SW 1271 (cell line): ENCODE measurements at places on chromosomes 7 and 10.

DNA sequence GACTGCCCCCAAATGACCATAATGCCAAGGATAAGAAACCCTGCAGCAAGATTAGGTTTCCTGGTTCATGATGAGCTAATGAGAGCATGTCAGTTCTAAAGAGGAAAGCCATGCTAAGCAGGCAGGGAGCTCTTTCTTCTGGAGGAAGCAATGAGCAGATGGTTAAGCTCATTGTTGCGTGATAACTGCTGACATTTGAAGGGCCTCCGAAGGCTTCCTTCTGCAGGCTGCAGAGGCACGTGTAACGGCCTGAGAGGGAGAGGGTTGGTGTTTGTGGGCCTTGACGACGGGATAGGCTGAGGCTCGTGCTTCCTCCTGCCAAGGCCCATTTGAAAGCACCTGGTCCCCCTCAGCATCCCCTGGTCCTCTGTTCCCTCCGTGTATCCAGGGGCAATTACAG is 63.5 kb upstream of the BTBD16 start:
- DNase-seq: no peak

DNA sequence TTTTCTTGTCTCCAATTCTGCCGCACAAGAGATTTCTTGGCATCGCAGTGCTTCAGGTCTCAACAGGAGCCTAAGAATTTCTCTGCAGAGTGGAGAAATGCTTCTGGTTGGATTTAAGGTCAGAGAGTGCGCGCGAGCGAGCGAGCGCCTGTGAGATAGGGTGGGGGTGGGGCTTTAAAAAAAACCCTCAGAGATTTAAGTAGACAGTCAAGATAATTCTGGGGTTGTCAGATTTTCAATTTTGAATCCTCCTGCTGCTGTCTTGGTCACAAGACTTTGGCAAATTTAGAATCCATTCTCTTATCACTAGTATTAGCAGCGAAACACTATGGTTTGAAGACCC is 49.7 kb downstream of the CPEB3 start:
- DNase-seq: no peak

- no peak for DNase-seq
These were observed 80.7 kb downstream of the THSD7A start for GRCh38 chr7:11751315-11751714.

DNA sequence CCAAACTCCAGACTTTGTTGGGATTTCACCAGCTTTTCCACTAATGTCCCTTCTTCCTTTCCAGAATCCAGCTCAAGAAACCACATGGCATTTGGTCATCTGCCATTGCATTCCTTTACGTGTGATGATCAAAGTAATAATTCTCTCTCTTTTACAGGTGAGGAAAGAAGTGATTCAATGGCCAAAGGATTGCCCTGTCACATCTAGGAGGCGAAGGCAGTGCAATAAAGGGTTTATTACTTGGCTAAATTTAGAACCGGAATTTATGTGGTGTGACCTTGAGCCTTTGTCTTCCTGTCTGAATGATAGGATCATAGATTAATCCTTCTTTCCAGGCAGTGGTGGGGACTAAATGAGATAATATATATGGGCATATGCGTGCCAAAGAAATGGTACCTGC is 58.3 kb upstream of the COBL start:
- DNase-seq: no peak

GRCh38 chr7:155998328-155998691 is 186.0 kb upstream of the SHH start:
- no peak for DNase-seq

DNA sequence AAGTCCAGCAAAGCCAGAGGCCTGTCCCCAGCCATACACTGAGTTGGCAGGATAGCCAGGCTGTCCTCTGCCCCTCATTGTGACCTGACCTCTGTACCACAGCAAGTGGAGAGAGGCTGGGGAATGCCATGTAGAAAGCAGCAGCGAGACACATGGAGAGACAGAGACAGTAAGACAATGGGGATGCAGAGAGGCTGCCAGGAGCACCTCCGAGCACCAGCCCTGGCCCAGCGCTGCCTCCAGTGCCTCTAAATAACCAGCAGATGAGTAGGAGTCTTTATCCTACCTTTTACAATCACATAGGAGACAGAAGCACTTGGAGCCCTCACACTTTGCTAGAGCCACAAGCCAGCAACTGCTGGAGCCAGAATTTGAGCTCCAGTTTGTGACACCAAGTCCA is 8.1 kb downstream of the GDF2 start:
- no peak for DNase-seq

DNA sequence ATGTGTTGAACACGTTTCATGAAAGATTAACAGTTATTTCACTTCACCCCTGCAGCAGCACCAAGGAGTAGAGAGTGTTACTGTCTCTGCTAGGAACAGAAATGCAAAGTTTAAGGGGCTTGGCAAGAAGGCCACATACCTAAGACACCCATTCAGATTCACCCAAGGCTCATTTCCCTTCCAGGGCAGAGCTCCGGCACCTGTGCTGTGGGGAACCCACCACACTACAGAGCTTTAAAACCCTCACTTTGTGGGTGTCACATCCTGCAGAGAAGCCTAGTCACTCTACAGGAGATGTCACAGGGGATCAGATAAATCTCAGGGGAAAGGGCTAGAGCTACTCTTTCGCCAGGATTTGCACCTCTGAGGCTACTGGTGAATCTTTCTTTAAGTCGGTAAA is 176.1 kb upstream of the KLF6 start:
- DNase-seq: no peak

GRCh38 chr7:154409703-154410311 is 357.6 kb downstream of the DPP6 start:
- no peak for DNase-seq

DNA sequence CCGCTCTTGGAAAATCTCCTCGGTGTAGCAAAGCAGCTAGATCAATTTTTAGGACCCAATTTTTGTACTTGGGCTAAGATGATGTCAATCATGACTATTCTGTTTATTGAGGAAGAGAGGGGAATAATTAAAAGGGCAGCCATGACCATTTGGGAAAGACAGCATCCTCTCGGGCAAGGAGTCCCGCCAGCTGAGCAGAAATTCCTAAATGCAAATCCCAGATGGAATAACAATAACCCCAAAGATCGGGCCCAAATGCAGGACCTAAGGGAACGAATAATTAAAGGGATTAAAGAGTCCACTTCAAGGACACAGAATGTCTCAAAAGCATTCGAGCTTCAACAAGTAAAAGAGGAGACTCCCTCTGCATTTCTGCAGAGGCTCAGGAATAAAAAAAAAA is 18.7 kb downstream of the COL17A1 start:
- no peak for DNase-seq

DNA sequence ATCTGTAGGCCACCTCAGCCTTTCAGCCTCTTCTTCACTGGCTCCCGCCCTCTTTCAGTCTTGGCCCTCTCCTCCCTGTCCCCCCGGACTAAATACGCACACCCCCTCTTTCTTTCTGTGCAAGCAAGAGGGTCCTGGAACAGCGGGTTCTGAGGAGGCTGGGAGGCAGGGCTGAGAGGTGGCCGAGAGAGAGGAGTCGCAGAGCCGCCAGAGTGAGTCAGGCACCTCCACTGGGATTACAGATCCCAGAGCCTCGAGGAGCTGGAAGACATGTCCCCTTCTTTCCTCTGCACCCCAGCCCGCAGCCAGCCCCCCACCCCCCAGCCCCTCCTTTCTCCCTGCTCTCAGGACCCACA is 182 bp downstream of the CCDC136 start:
- no peak for DNase-seq

- DNase-seq: no peak
These were observed 55.3 kb upstream of the NCAPG2 start for GRCh38 chr7:158759749-158760444.

DNA sequence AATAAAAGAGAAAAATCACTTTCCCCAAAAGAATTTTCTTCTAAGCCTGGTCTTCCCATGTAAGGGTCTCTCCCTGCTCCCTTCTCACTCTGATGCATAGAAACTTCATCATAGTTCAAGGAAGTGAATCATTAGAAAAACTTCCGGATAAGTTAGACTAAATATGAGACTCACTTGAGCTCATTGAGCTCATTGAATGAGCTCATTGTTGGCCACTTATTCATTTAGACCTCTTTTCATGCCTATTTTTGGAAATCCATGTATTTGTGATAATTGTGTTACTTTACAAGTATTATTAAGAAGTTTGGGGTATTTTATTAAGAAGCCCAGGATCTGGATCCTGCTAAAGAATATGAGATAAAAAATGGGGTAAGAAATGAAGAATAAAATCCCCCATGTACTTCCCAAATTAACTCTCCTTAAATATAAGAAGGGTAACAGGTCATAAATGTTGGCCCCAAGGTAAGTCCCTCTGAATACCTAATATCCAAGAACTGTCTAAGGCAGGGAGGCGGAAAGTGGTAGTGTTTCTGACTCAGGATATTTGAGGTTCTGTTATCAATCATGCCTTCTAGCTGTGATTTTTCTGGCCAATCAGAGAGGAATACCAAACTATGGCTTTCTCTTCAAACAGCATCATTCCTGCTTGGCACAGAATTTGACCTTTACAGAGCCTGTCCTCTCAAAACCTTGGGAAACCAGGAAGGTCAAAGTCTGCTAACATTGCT is 236.5 kb upstream of the PTN start:
- DNase-seq: peak; percentile 52

GRCh38 chr7:74527842-74528241 is 74.1 kb downstream of the GTF2IRD1 start:
- DNase-seq: no peak

- no peak for DNase-seq
These were observed 264.2 kb upstream of the ZMIZ1 start for GRCh38 chr10:78804411-78805032.

DNA sequence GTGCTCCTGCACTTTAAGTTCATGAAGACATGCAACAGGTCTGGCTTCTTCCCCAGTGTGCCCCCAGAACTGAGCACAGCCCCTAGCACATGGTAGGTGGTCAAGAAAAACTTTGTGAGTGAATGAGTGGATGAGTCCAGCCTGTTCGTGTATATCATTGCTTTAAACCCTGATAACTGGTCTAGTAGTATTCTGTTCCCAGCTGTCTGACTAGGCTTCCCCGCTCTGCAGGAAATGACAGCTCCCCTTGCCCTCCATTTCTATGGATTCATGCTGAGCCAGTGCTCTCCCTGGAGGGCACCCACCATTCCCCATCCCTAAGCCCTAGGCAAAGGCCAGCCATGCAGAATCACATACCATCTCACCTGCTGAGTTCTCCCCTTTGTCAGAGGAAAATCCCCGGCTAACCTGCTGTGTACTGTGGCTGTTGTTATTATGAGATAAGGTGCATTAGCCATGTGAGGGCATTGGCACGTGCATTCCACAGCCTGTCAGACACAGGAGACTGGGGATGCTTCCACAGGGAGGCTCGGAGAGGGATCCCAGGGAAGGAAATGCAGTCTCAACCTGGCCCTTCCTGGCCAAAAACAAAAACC is 698.9 kb downstream of the GRID1 start:
- no peak for DNase-seq

DNA sequence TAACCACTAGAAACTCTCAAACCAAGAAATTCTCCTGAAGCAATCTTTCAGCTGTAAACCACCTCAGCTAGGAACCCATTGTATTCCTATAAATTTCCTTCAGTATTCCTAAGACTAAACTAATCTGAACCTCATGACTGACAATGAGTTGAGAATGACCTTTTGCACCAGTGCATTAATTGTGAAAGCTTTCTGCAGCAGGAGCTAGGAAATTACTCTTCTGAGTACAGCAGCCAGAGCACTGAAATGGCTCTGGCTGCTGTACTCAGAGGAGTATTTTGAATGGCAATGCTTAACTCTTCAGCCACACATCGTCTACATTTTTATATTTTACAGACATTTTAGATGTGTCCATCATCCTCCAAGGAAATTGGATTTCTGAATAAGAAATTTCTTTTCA is 109.7 kb downstream of the PCDH15 start:
- DNase-seq: no peak

- DNase-seq: no peak
These were observed 106.7 kb downstream of the NKX6-2 start for GRCh38 chr10:132679217-132679595.

DNA sequence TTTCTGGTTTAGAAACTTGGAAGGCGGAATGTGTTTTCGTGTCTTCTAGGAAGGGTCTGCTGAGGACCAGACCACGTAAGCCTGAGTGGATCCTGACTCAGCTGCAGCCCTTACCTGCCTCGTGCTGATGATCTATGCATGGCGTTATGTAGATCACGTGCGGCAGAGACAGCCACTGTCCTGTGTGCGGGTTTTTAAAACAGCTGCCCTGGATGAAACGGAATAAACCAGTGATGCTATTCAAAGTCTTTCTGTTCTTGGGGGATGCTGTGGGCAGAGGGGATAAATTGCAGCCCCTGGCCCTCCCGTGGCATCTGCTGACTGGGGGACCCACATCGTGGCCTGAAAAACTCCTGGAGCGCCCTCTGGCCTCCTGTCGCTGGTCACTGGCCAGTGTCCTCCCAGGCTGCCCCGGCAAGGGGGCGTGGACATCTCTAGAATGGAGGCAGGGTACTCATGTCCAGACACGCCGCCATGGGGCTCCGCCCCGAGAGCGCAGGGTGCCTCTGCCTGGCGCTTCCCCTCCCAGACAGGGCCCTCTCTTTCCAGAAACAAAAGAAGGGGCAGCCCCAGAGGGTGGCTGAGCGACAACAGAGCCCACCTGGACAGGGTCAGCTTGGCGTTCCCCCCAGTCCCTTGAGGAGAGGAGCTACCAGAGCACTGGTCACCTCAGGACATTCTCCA is 13.2 kb downstream of the ALKBH4 start:
- DNase-seq: no peak

- no peak for DNase-seq
These were observed 123.8 kb downstream of the ADRA2A start for GRCh38 chr10:111200505-111201186.

DNA sequence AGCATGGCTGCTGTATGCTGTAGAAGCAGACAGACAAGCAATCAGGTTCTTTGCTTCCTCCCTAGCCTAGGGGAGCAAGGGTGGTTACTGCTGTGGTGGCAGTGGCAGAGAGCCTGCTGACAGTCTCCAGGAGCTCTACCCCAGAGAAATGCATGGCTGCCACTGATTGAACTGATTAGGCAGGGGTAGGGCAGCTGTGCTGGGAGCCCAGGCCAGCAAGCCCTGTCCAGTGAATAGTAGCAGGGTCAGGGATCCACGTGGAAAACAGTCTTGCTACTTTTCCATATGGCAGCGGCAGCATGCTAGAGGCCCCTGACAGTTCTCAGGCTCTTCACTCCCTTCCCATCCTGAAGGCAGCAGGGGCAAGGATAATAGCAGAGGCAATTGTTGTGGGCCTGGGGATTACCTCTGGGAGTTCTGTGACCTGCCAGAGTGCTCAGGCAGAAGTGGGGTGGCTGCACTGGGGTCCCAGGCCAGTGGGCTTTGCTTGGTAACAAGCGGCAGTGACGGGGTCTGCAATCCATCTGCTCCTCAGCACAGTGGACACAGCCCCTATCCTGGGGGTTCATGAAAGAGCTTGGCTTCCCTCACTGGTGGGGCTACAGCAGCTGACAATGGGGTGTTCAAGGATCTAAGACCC is 558.8 kb upstream of the GHITM start:
- DNase-seq: no peak
